ENCODE measurements at places on chromosomes 16 and 17. TPM values are rescaled to one million over a fixed set of nuclear protein-coding genes. Genes with fewer than 3 reads are reported as not detected.
A peak's percentile ranks its signal among the peaks of the same experiment; 100 is the strongest.

DNA sequence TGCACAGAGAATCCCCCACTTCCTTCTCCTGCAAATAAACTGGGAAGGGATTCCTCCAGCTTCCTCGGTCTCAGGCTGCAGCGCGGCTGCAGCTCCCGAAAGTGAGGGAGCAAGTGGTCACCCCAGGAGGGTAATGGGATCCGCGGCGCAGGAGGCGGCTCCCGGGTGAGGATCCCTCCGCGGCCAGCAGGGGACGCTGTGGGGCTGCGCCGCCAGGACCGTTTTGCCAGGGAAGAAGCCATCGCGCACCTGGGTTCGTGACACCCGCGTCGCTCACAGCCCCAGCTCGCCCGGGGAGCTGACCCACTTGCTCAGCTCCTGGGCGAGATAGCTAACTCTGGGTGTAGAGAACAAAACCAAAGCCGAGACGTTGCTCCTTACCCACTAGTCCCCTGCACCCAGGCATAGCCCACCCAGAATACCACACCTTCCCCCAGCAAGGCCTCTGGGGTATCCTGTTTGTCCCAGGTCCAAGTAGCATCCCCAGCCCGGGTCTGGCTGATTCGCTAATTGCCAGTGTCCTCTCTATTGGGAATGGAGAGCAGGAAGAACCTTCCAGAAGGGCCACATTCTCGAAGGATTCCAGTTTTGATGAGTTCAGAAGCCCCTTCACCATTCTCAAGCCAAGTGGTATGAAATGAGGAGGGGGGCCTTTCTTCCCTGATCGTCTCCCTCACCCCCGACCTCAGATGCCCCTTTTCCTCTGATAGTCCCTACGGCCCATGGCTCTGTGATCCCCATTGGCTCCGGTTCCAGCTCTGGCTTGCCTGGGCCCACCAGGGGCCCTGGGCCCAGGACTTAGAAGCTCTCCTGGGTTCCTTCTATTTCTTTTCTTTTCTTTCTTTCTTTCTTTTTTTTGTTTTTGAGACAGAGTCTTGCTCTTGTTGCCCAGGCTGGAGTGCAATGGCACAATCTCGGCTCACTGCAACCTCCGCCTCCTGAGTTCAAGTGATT, 14.1 kb downstream of the CYGB start:
- H3K4me1 ChIP-seq, result peaks cover 6% of the 10 kb centered on the region
- DNase-seq, result peak; percentile 77
- H3K27ac ChIP-seq, result no peak overlapping the region
- H3K4me3 ChIP-seq, result no peak overlapping the region
- no peaks in the 10 kb centered on the region for H3K36me3 ChIP-seq
- no peaks in the 10 kb centered on the region for H3K27me3 ChIP-seq

GRCh38 chr17:50168319-50168718, 2.5 kb downstream of the SGCA start:
- no peak for DNase-seq
- no peaks in the 10 kb centered on the region for H3K36me3 ChIP-seq
- no peaks in the 10 kb centered on the region for H3K4me1 ChIP-seq
- no peak overlapping the region for H3K4me3 ChIP-seq
- no peak overlapping the region for H3K27ac ChIP-seq

GRCh38 chr17:57915985-57916757, 39.0 kb downstream of the CUEDC1 start:
- peaks cover 47% of the 10 kb centered on the region for H3K4me1 ChIP-seq
- H3K36me3 ChIP-seq, result no peaks in the 10 kb centered on the region
- no peaks in the 10 kb centered on the region for H3K27me3 ChIP-seq
- no peak overlapping the region for H3K4me3 ChIP-seq

GRCh38 chr17:37820995-37821713, 76.3 kb upstream of the HNF1B start:
- no peak overlapping the region for H3K27ac ChIP-seq
- H3K4me1 ChIP-seq, result no peaks in the 10 kb centered on the region
- no peaks in the 10 kb centered on the region for H3K36me3 ChIP-seq
- H3K27me3 ChIP-seq, result no peaks in the 10 kb centered on the region
- DNase-seq, result no peak

DNA sequence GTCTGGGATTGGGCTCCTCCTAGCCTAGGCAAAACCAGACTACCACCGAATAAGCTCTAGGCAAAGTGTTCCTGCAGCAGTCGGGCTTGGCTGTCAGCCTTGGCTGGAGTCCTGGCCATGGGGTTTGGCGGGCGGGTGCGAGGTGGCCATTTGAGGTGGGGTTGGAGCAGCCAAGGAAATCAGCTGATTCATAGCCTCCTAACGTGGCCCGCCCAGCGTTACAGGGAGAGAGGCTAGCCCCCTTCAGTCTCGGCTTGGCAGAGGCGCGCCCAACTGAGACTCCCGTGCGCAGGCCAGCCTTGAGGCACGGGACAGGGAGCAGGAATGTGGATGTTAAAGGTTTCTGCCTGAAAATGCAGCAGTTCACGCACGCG, 1.9 kb downstream of the PMP22 start:
- no peak overlapping the region for H3K27ac ChIP-seq
- H3K27me3 ChIP-seq, result peaks cover 67% of the 10 kb centered on the region
- H3K4me1 ChIP-seq, result no peaks in the 10 kb centered on the region
- H3K4me3 ChIP-seq, result no peak overlapping the region
- peak; percentile 4 for DNase-seq
- no peaks in the 10 kb centered on the region for H3K36me3 ChIP-seq

Gene DHX38
- 77.7 TPM for total RNA-seq

Gene EVI2A
- not detected for total RNA-seq

DNA sequence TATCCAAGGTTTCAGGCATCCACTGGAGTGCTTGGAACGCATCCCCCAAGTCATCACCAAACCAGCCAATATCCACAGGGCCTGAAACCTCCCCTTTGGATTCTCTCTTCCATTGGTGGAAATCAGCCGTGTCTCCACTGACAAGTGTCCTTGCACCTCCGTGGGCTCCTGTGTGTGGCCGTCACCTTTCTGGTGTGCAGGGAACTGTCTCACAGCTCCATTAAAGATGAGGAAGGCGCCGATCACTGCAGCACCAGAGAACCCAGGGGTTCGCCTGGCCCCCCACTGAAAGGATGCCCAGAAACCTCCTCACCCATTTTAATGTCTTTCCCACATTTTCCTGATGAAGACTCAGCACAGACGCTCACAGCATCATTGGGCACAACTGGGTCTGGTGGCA, 17.8 kb upstream of the METRNL start:
- no peaks in the 10 kb centered on the region for H3K36me3 ChIP-seq
- no peak overlapping the region for H3K27ac ChIP-seq

DNA sequence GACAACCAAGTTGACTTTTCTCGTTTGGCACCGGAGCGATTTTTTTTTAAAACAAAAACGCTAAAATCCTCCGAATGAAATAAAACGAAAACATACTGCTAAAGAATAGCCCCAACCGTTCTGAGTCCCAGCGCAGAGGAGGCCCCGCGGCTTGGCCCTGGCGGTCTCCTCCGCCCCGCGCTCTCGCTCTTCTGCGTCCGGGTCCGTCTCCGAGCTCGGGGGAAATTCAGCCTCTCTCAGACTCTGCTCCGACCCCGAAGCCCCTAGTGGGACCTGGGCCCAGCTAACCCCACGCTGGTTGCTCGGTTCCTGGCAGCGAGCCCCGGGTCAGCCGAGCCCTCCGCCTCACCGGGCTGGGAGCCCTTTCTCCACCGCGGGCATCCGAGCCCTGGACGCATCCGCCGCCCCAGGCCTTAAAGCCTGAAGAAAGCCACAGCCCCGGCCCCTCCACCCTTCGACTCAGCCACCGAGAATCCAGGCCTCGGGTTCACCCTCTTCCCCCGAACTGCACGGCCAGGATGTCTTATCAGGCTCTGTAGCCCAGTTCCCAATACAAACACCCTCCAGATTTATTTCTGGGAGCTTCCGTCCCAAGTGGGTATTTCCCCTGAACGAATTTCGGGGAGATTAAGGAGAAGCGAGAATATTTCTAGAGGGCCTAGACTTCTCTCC, 1.2 kb downstream of the TBX2 start:
- H3K4me3 ChIP-seq, result no peak overlapping the region
- peaks cover 31% of the 10 kb centered on the region for H3K4me1 ChIP-seq
- peaks cover 94% of the 10 kb centered on the region for H3K27me3 ChIP-seq
- H3K36me3 ChIP-seq, result no peaks in the 10 kb centered on the region
- H3K27ac ChIP-seq, result no peak overlapping the region

- no peak overlapping the region for H3K4me3 ChIP-seq
- no peaks in the 10 kb centered on the region for H3K27me3 ChIP-seq
- peak; percentile 85 for DNase-seq
- peaks cover 27% of the 10 kb centered on the region for H3K4me1 ChIP-seq
Observed at GRCh38 chr17:74815550-74816370, 39.6 kb upstream of the NAT9 start.

Gene SLFN14
- total RNA-seq, result not detected

Gene C16orf89
- not detected for total RNA-seq

GRCh38 chr17:3983606-3984484, 19.6 kb upstream of the ATP2A3 start:
- no peaks in the 10 kb centered on the region for H3K27me3 ChIP-seq
- no peaks in the 10 kb centered on the region for H3K36me3 ChIP-seq
- H3K27ac ChIP-seq, result no peak overlapping the region
- no peak overlapping the region for H3K4me3 ChIP-seq
- no peaks in the 10 kb centered on the region for H3K4me1 ChIP-seq
- peak; percentile 54 for DNase-seq

Gene CES5A
- total RNA-seq, result not detected

- no peaks in the 10 kb centered on the region for H3K27me3 ChIP-seq
- no peak for DNase-seq
- peaks cover 23% of the 10 kb centered on the region for H3K4me1 ChIP-seq
- no peak overlapping the region for H3K27ac ChIP-seq
Observed at GRCh38 chr16:61885343-61885742, 150.9 kb downstream of the CDH8 start.

DNA sequence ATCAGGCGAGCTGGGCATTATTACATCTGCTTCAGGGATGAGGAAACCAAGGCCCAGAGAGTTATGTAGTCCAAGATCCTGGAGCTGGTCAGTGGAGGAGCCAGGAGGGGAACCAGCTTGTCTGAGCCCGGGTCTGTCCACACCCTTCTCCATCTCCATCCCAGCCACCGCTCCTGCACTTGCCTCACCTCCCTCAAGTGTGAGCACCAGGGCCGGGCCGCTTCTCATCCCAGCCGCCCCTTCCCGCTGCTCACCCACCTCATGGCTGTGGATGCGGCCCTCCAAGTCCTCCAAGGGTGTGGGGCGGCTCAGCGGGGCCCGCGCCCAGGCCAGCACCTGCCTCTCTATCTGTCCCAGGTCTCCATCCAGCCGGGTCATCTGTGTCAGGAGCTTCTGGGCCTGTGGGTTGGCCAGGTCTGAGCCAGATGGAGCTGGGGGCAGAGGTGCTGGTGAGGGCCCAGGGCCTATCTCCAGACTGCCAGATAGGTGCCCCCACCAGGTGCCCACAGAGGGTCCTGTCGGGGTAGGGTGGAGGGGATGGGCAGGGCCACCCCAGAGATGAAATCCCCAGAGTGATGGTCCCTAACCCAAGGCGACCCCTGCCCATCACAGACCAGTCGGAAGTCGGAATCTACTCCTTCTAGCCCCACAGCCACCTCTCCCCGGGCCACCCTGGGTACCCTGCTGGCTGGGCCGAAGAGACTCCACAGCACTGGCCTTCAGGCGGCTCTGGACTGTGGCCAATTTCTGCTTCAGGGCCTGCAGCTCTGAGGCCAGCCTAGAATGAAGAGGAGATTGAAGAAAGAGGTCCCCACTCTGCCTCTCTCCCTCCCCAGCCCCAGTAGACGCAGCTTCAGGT, 9.4 kb downstream of the EVPL start:
- no peak overlapping the region for H3K27ac ChIP-seq
- peaks cover 4% of the 10 kb centered on the region for H3K4me1 ChIP-seq
- no peak overlapping the region for H3K4me3 ChIP-seq
- no peaks in the 10 kb centered on the region for H3K36me3 ChIP-seq
- DNase-seq, result no peak

DNA sequence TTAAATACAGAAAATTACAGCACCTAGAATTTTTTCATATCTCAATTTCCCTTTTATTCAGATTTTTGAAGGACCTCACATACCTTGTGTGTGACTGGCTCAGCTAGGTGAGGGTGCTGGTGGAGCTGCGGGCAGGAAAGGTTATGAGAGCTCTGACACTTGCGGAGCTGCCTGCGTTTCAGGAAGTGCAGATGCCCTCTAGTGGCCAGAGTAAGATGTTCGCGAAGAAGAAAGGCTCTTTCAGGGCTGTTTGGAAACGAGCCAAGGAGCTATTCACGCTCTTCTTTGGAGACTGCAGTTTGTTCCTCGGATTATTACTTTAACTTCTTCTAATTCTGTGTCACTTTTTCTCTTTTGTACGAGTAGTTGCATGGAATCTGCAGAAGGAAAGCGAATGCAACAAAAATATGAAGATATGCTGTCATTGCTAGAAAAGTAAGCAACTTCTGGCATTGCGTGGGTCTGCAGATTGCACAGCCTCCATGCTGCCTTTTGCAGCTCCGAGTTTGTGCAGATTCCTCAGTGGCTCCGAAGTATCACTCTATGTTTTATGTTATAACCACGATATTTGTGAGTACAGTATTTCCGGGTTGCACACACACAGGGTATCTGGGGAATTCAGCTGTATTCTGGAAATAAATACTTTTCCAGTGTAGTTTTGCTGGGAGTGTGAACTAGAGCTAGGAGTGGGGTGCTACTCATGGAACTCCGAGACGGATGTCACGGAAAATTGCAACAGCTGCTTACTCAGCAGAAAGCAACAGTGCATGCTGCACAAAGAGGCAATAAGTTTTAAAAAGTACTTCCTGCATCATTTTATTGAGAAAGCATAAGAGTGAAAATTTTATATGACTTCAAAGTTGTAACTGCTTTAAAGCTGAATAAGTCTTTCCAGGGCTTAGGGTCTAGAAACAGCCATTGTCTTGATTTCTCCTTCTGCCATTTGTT, 46.3 kb downstream of the DNAH9 start:
- DNase-seq, result peak; percentile 94
- H3K36me3 ChIP-seq, result no peaks in the 10 kb centered on the region
- H3K4me1 ChIP-seq, result peaks cover 35% of the 10 kb centered on the region

- DNase-seq, result no peak
- no peak overlapping the region for H3K27ac ChIP-seq
- H3K4me3 ChIP-seq, result no peak overlapping the region
- no peaks in the 10 kb centered on the region for H3K36me3 ChIP-seq
Observed at GRCh38 chr17:19359856-19360255, 2.7 kb downstream of the B9D1 start.

All from A673 (cell line).